ENCODE measurements at places on chromosomes 6 and 20.

DNA sequence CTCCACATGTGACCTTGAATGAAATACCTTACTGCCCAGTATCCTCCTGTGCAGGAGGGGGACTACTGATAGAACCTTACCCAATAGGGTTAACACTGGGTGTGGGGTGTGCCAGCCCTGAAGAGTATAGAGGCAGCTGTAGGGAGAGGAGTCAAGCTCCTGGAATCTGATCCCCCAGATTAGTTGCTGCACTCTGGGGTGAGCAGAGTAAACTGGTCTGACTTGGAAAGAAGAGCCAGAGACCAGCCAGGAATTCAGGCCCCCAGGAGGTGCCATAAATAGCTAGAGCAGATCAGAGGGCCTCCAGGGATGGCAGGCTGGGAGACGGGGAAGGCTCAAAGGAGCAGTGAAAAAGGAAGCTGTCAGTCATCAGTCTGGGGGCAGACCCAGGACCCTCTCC lies 3.5 kb upstream of the APOBEC2 start:
- DNase-seq, result no peak

- peak; percentile 65 for DNase-seq
These were observed 7.3 kb upstream of the MAVS start for GRCh38 chr20:3839328-3839727.

DNA sequence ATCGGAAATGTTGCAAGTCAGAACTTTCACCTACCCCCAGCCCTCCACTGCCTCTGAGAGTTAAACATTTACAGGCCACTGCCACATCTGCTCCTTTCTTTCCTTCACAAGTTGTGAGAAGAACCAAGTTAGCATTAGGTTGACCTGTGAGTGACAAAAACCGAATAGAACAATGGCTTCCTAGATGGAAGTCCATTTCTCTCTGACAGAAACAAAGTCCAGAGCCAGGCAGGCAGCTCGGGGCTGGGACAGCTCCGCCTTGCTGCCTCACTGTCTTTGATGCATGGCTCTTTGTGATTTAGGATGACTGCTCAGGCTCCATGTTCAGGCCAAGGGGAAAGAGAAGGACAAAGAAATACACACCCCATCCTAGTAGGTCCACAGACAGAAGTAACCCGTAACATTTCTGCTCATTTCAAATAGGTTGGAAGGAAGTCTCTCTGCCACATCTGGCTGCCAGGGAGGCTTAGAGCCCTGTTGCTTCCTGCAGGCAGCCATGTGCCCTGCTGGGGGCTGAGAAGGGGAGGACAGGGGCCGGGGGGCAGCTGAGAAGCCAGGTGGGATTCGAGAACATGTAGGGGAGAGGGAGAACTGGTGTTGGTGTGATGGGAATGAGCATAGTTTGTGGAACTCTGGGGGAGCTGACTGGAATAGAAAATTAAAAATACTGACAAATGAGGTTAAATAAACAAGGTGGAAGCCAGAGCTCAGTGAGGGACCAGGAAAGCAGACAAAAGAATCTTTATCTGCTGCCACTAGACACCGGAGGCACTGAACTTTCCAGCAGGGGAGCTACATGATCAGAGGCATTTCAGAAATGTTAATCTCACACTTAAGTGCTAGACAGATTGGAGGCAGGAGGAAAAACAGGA lies 19.5 kb upstream of the IER3 start:
- peak; percentile 29 for DNase-seq

- no peak for DNase-seq
These were observed 12.3 kb downstream of the LOC128125822 start for GRCh38 chr6:63584566-63584965.

GRCh38 chr6:144944106-144944505 lies 659.0 kb downstream of the UTRN start:
- DNase-seq, result no peak

DNA sequence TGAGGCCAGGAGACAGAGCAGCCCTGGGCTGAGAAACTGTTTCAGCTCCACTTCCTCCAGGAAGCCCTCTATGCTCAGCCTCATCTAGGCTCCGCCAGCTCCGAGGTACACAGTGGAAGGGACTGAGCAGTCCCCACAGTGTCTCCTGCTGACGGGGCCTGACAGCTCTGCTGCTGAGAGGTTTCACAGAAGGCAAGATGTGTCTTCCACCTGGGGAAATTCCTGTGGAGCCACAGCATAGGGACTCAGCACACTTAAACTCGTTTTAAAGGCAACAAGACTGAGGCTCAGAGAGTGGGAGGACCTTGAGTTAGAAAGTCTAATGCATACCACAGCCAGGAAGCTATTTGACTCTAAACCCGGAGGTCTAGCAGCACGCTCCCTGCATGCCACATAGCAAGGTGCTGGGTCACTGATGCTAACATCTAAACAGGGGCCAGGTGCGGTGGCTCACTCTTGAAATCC lies 6.8 kb downstream of the ADA start:
- DNase-seq, result peak; percentile 65

GRCh38 chr6:166697113-166697512 lies 70.1 kb upstream of the RPS6KA2 start:
- no peak for DNase-seq
